Brain pericyte (primary cell): ENCODE measurements at places on chromosomes 7 and 10.

GRCh38 chr10:44382981-44383748, 1.7 kb downstream of the CXCL12 start:
- DNase-seq = no peak

GRCh38 chr10:62527019-62527827, 153.1 kb downstream of the ZNF365 start:
- no peak for DNase-seq

- DNase-seq = peak; percentile 20
These were observed 6.9 kb upstream of the SFRP5 start for GRCh38 chr10:97778452-97779302.

DNA sequence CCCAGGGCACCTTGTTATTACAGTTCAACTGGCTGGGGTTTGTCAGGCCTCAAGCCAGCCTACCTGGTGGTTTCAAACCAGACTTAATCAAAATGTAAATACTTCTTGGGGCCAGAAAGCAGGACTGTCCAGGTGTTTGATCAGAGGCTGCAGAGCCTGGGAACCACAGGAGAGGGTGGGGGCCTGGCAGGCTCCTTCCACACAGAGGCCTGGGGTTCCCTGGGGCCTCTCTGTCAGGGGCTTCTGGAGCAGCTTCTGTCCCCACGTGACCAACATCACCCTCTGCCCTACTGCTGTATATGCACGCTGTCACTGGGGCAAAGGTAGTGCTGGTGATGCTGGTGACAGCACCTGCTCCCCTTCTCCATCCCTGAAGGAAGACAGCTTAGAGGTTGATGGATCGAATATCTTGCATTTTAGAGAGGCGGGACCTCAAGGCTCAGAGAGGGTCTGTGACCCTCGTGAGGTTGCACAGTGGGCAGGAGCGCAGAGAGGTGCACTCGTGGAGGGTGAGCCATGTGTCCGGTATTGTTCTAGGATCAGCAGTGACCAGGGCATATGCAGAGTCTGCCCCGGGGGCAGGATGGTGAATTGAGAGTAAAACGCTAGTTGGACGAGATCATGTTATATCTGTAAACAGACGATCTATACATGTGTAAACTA, 95.4 kb downstream of the GRK5 start:
- DNase-seq = no peak

- no peak for DNase-seq
These were observed 4.5 kb downstream of the CYP26C1 start for GRCh38 chr10:93064874-93065660.

GRCh38 chr7:26854876-26855855, 9.2 kb downstream of the SKAP2 start:
- DNase-seq = no peak

DNA sequence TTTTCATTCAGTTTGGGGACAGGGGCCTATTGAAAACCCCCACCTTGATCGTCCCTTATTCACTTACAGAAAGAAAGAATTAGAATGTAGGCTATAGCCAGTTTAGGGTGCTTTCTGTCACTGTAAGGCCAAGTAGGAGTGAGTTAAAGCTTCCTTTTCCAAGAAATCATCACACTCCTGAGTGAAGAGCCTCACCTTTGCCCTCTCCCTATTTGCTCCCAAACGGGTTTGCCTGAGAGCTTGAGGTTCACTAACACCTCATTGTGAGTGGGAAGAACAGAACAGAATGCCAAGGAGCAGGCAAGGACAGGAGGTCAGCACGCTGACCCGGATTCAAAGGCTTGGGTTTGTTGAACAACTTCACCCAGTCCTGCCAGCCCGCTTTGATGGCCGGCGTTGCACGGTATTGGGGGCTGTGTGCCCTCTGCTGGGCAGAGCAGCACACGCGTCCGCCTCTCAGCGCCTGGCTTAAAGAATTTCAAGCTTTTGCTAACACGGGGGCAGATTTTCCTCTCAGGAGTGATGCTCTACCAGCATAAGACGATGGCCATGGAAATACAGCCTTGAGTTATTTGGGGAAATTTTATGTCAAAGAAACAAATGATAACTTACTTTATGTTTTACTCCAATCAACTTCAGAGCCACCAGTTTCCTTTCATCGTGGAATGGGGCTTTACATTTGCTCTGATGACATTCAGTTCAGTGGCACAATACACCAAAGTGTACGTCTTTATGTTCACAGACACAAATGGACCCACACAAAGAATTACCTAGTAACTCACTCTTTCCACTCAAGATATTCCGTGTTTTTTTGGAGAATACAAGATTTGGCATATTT, 470.0 kb downstream of the SUGCT start:
- peak; percentile 5 for DNase-seq

DNA sequence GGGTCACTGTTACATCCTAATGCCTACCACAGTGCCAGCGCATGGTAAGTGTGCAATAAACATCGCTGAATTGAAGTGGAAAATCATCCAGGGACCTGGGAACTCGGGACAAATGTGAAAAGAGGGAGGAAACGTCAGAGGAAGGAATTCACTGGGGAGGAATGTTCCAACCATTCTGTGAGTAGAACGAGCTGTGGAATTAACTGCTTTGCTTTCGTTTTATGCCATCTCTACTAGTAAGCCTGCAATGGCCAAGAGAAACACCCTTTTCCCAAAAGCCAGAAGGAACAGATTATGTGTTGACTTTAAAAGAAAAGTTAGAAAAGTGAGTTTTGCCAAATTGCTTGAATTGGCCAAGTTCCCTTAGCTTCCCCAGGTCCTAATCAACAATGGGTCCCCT, 1044.9 kb downstream of the TYW1 start:
- DNase-seq = no peak

- DNase-seq = no peak
These were observed 27.0 kb downstream of the JMJD1C start for GRCh38 chr10:63438506-63439498.

- DNase-seq = no peak
These were observed 919 bp downstream of the MAFK start for GRCh38 chr7:1531263-1531978.

DNA sequence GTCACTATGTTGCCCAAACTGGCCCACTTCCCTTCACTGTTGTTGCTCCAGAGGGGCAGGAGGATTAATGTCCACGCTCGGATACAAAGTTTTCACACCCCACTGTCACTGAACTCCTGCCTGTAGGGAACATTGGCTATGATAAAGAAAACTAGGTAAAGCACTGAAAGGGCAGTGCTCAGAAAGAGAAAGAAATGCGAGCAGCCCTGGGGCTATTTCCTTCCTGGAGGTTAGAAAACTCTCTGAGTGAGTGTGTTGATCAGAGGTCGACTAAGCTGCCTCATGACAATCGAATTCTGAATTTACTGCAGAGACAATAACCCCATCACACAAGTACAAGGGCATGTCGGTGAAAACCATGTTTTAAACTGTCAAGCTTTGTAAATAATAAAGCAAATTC, 227.2 kb upstream of the PITRM1 start:
- no peak for DNase-seq

GRCh38 chr10:114021717-114022680, 21.7 kb upstream of the ADRB1 start:
- no peak for DNase-seq

- no peak for DNase-seq
These were observed 41.6 kb downstream of the PDSS1 start for GRCh38 chr10:26739071-26739631.

GRCh38 chr7:142460402-142461117, 202.7 kb upstream of the PRSS58 start:
- DNase-seq = no peak

DNA sequence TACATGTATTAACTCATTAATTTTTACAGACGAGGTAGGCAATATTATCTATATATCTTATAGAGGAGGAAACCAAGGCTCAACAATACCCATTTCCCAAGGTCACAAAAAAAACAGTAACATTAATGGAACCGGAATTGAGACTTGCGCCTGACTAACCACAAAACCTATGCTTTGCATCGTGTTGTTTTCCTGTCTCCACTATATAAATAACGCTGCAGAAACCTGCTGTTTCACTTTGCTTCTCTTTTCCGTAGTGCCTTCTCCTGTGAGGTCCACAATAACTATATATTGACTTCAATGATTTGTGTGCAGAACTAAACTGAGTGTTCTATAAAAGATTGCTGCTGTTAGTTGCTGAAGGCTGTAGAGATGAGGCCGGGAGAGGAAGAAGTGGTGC, 97.7 kb upstream of the RPA3 start:
- DNase-seq = no peak

GRCh38 chr7:139647085-139647484, 123.6 kb downstream of the CLEC2L start:
- no peak for DNase-seq

GRCh38 chr7:84665339-84665738, 470.8 kb upstream of the SEMA3A start:
- DNase-seq = no peak
